Activated CD4-positive, alpha-beta T cell treated with anti-CD3 and anti-CD28 coated beads, Interleukin-2, amount 10 ng/mL, durations not matched to agents 7 days and 5 days (primary cell): ENCODE measurements at places on chromosomes 11 and 22. TPM values are rescaled to one million over a fixed set of nuclear protein-coding genes. Genes with fewer than 3 reads are reported as not detected.

The SLC37A2 gene
- total RNA-seq = 0.73 TPM

The OR52H1 gene
- total RNA-seq = 0.37 TPM

The IGLL5 gene
- total RNA-seq = not detected

The FAM76B gene
- 51.6 TPM for total RNA-seq

The HEPN1 gene
- total RNA-seq = not detected

The GGT1 gene
- 44.6 TPM for total RNA-seq

The SMC1B gene
- 0.58 TPM for total RNA-seq

The ANGPTL5 gene
- total RNA-seq = not detected

The DENND6B gene
- total RNA-seq = 3.1 TPM

The NCF4 gene
- total RNA-seq = 22.7 TPM

The MMP12 gene
- not detected for total RNA-seq

The RFPL1 gene
- total RNA-seq = not detected

The OVOL1 gene
- total RNA-seq = not detected

The ASPHD2 gene
- 8.8 TPM for total RNA-seq

The RFPL2 gene
- not detected for total RNA-seq

The IFITM10 gene
- 0.96 TPM for total RNA-seq

The TSKU gene
- total RNA-seq = 1.3 TPM

The IFITM1 gene
- total RNA-seq = 1,306 TPM

The MRPL11 gene
- total RNA-seq = 72.4 TPM

The ESAM gene
- 0.45 TPM for total RNA-seq

The SLC22A8 gene
- total RNA-seq = not detected

The ZNRF3 gene
- 0.58 TPM for total RNA-seq

The MPZL3 gene
- 21.2 TPM for total RNA-seq

The EP300 gene
- 79.2 TPM for total RNA-seq

The CASP5 gene
- total RNA-seq = not detected

The GLYATL1 gene
- not detected for total RNA-seq

The HORMAD2 gene
- not detected for total RNA-seq

The GLB1L2 gene
- 2.4 TPM for total RNA-seq

The TMEM126A gene
- 30.7 TPM for total RNA-seq

The OR5AN1 gene
- total RNA-seq = not detected

The SCGB1A1 gene
- not detected for total RNA-seq

The MMP13 gene
- not detected for total RNA-seq

The HBD gene
- not detected for total RNA-seq

The CLMP gene
- 0.15 TPM for total RNA-seq

The GDPD4 gene
- not detected for total RNA-seq

The CFAP300 gene
- not detected for total RNA-seq

The OR4A16 gene
- not detected for total RNA-seq

The KCNE3 gene
- total RNA-seq = not detected

The ALDH3B1 gene
- total RNA-seq = not detected

The NXPE4 gene
- not detected for total RNA-seq

The LAYN gene
- total RNA-seq = 0.71 TPM

The ATL3 gene
- 37.3 TPM for total RNA-seq

The BIRC3 gene
- total RNA-seq = 39.6 TPM

The JAML gene
- 122 TPM for total RNA-seq

The UPK3A gene
- not detected for total RNA-seq

The PRR33 gene
- total RNA-seq = not detected

The CBLIF gene
- total RNA-seq = not detected

The FLRT1 gene
- not detected for total RNA-seq

The RAB38 gene
- total RNA-seq = 1.9 TPM

The MRE11 gene
- 38.4 TPM for total RNA-seq

The DGCR6L gene
- total RNA-seq = 63.1 TPM

The FREY1 gene
- total RNA-seq = 3.9 TPM
